ENCODE measurements at places on chromosomes 4 and X. TPM values are rescaled to one million over a fixed set of nuclear protein-coding genes. Genes with fewer than 3 reads are reported as not detected.

Gene ARL9
- total RNA-seq: 0.29 TPM

Gene TGIF2LX
- total RNA-seq: not detected

Gene NOX1
- total RNA-seq: not detected

Gene HSFX3
- not detected for total RNA-seq

Gene PF4V1
- not detected for total RNA-seq

Gene GAGE12H
- total RNA-seq: not detected

Gene USP26
- total RNA-seq: not detected

Gene CA5B
- total RNA-seq: 6.1 TPM

Gene GABRE
- total RNA-seq: 0.21 TPM

Gene PAGE3
- total RNA-seq: not detected

Gene UCP1
- not detected for total RNA-seq

Gene MTTP
- 0.07 TPM for total RNA-seq

Gene SLC25A43
- total RNA-seq: 5.6 TPM

Gene PGAM4
- total RNA-seq: not detected

Gene HSD17B13
- total RNA-seq: 0.04 TPM

Gene LCORL
- 35.2 TPM for total RNA-seq

Gene SHROOM4
- 7.5 TPM for total RNA-seq

Gene PDK3
- total RNA-seq: 5.2 TPM

Data from kidney epithelial cell (primary cell).